ENCODE measurements at places on chromosomes 1 and 21. TPM values are rescaled to one million over a fixed set of nuclear protein-coding genes. Genes with fewer than 3 reads are reported as not detected.

DNA sequence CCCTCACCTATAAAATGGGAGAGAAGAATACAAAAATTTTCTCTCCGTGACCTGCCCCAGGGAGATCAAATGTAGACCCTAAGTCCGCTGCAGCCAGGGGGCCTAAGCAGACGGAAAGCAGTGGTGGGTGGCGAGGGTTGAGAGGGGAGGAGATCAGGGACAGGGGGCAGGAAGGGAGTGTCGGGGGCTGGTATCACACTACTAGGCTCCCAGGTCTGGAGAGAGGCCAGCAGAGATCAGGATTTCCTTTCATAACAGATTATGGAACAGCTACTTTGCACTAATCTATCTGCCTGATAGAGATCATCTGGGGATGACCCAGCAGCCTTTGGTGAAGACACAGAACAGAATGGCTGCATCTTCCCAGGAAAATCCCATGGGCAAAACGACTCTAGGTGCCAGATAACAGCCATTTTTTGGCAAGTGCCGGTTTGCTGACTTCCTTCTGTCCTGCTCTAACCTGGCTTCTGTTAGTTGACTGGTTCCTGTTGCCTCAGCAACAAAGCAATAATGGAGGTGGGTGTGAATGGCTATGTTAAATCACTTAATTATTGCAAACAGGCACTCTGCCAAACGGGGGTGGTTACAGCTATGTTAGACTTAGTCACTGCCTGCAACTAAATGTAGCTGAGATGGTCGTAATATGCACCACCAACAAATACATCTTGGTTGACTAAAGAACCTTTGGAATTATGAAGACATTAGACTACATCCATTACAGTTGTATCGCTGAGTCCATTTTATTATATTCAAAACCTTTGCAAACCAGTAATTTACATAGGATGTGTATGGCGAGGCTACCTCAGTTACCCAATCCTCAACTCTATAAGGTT lies 30.0 kb upstream of the EPS8L3 start:
- peaks cover 48% of the 10 kb centered on the region for H3K4me1 ChIP-seq
- no peak for DNase-seq
- H3K4me3 ChIP-seq, result no peak overlapping the region
- H3K27ac ChIP-seq, result no peak overlapping the region
- H3K36me3 ChIP-seq, result no peaks in the 10 kb centered on the region

DNA sequence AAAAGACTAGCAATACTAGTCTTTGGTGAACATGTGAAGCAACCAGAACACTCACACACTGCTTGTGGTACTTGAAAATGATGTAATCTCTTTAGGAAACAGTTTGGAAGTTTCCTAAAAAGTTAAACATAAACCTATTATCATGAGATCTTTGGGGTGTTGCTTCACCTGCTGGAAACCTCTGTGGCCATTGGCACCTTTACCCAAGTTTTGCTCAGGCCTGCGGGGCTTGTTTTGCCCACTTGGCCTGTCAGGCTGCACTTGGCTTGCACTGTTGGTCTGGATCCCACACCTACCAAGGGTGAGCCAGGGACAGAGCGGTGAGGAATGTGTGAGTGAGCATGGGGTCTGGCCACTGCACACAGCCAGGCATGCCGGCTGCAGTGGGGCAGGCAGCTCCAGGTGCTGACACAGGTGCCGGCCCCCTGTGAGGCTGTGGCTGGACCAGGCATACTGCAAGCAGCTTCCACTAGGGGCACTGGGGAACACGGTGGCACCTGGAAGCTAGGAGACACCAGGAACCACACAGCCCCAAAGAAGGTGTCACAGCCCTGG lies 14.4 kb upstream of the FNBP1L start:
- no peak for DNase-seq
- no peaks in the 10 kb centered on the region for H3K4me1 ChIP-seq
- 0 out of 2 replicates have a peak, but pooled peaks cover 1% of the 10 kb centered on the region for H3K27me3 ChIP-seq
- H3K27ac ChIP-seq, result no peak overlapping the region
- H3K36me3 ChIP-seq, result no peaks in the 10 kb centered on the region

- DNase-seq, result no peak
- H3K27me3 ChIP-seq, result no peaks in the 10 kb centered on the region
- no peaks in the 10 kb centered on the region for H3K36me3 ChIP-seq
- H3K4me1 ChIP-seq, result peaks cover 61% of the 10 kb centered on the region
These were observed 46.1 kb downstream of the APP start for GRCh38 chr21:26124421-26124833.

GRCh38 chr1:208052926-208053407 lies 142.0 kb upstream of the CD34 start:
- H3K4me1 ChIP-seq, result no peaks in the 10 kb centered on the region
- H3K4me3 ChIP-seq, result no peak overlapping the region

- H3K36me3 ChIP-seq, result no peaks in the 10 kb centered on the region
- H3K27ac ChIP-seq, result no peak overlapping the region
- DNase-seq, result no peak
- no peaks in the 10 kb centered on the region for H3K4me1 ChIP-seq
These were observed 236.9 kb upstream of the VAMP3 start for GRCh38 chr1:7534061-7534825.

- H3K4me3 ChIP-seq, result no peak overlapping the region
- H3K27me3 ChIP-seq, result no peaks in the 10 kb centered on the region
- H3K36me3 ChIP-seq, result no peaks in the 10 kb centered on the region
- DNase-seq, result no peak
- H3K27ac ChIP-seq, result no peak overlapping the region
- peaks cover 3% of the 10 kb centered on the region for H3K4me1 ChIP-seq
These were observed 221.7 kb downstream of the HHIPL2 start for GRCh38 chr1:222326006-222326709.

The MASP2 gene
- total RNA-seq, result not detected

The CCDC181 gene
- 0.72 TPM for total RNA-seq

The SH3BGRL3 gene
- 36.5 TPM for total RNA-seq

Data from SJSA1 (cell line).